Spinal cord (tissue), 10 donors: ENCODE measurements at places on chromosomes 16 and 17. TPM values are rescaled to one million over a fixed set of nuclear protein-coding genes. Genes with fewer than 3 reads are reported as not detected.

- no peak for DNase-seq
Observed at GRCh38 chr17:50248255-50248654, 26.0 kb upstream of the TMEM92 start.

DNA sequence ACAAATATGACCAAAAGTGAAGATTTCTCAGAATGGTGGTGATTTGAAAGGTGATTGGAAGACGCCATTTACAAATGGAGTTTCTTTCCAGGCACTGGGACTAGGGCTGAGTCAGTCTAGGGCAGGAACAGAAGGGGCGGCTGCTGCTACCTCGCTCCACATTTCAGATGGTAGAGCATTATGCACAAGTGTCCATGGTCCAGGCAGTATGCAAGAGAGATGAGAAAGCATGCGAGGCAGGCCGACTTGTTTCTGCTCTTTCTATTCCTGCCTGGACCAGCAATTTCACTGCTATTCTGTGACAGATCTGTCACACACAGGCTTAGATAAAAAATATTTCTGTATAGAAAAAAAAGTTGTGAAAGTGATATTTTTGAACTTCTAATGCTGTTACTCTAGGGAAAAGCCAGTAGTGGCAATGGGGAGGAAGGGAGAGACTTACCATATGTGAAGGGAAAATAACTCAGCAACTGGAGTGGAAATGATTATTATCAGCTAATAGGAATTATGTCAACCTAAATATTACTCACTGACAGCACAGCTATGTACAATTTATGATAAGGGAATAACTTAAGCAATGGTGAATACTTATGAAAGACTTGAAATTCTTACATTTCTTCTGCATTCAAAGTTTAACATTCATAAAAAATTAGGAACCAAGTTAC, 134.7 kb upstream of the NETO2 start:
- no peak for DNase-seq

GRCh38 chr16:53827741-53828140, 123.8 kb downstream of the FTO start:
- DNase-seq = no peak

GRCh38 chr16:26395700-26396099, 671.0 kb upstream of the C16orf82 start:
- no peak for DNase-seq

DNA sequence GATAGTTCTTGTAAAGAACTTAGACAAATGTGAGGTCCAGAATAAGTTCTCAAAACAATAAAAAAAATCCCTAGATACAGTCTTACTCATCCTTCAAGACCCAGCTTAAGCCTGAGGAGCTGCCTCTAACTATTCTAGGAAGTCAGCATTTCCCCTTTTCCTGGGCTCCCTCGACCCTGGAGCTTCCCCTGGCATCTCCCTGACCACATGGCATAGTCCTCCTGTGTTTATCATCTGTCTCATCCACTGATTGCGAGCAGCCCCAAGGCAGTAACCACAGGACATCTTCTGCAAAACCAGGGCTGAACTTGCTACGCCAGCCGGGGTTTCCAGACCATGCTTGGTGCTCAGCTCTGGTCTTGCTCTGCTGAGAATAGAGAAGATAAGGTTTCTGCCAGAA, 36.7 kb upstream of the NLRP1 start:
- no peak for DNase-seq

- DNase-seq = no peak
Observed at GRCh38 chr17:5902181-5903140, 167.7 kb upstream of the WSCD1 start.

DNA sequence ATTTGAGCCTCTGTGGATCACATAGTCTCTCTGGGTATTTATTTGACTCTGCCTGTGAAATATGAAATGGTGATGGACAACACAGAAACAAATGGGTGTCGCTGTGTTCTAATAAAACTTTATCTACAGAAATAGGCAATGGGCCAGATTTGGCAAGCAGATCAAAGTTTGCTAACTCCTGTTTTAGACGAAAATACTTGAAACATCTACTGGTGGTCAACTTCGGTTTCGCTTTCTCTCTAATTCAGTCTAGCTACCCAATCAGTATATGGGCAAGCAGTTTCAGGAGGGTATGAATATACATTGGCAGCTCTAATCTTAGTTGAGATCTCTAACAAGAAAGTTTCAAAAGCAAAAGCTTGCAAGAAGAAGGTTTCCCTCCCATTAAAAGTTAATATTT, 60.1 kb upstream of the DYNLRB2 start:
- no peak for DNase-seq

The NOTUM gene
- 1.4 TPM for polyA plus RNA-seq

The RAC3 gene
- polyA plus RNA-seq = 214 TPM

GRCh38 chr16:59573528-59574271, 839.6 kb upstream of the GOT2 start:
- DNase-seq = no peak

DNA sequence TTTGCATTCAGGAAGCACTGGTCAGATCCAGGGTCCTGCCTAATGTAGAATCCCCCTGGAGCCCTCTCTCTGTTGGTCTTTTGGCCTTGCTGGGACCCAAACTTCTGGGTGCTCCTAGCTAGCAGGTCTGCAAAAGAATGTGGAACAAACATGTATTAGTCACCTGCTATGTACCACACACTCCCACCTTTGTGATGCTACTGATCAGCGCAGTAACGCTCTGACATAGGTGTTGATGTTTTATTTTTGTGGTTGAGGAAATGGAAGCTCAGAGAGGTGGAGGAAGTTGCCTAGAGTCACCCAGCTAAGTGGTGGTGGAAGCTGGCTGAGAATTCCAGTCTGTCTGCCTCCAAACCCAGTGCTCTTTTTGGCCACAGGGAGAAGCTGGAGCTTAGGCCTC, 35.8 kb upstream of the LGALS9 start:
- no peak for DNase-seq

DNA sequence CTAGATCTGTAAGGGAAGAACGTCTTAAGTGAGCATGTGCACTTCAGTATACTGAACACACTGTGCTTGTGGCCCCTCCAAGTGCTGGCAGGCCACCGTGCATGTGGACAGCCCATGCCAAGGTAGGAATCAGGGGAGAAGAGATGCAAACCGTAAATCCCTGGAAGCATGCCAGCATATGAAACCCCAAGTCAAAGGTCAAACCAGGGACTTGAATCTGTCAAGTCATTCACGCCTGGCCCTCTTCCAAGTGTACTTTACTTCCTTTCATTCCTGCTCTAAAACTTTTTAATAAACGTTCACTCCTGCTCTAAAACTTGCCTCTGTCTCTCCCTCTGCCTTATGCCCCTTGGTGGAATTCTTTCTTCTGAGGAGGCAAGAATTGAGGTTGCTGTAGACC, 2.8 kb upstream of the ATXN2L start:
- DNase-seq = no peak

DNA sequence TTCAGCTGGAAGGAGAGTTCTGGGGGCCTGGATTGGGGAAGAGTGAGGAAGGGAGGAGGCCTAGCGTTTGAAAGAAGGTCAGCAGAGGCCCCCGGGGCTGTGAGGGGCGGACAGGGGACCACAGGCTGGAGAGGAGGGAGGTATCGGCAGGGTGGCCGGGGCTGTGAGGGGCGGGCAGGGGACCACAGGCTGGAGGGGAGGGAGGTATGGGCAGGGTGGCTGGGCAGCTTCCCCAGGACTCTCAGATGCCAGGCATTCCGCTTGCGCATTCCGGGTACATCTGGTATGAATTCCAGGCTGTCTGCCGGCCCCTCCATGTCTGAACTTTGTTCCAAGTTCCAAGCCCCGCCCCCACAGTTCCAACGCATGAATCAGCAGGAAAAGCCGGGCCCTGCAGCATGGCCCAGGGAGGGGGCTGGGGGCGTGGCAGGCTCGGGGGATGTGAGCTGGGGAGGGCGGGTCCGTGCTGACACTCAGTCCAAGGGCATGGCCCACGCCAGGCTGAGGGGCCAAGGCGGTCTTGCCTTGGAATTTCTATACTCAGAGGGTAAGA, 4.3 kb upstream of the TLCD2 start:
- no peak for DNase-seq

The SLC13A2 gene
- polyA plus RNA-seq = 0.10 TPM
